ENCODE measurements at places on chromosomes 5 and 9.
A peak's percentile ranks its signal among the peaks of the same experiment; 100 is the strongest.

DNA sequence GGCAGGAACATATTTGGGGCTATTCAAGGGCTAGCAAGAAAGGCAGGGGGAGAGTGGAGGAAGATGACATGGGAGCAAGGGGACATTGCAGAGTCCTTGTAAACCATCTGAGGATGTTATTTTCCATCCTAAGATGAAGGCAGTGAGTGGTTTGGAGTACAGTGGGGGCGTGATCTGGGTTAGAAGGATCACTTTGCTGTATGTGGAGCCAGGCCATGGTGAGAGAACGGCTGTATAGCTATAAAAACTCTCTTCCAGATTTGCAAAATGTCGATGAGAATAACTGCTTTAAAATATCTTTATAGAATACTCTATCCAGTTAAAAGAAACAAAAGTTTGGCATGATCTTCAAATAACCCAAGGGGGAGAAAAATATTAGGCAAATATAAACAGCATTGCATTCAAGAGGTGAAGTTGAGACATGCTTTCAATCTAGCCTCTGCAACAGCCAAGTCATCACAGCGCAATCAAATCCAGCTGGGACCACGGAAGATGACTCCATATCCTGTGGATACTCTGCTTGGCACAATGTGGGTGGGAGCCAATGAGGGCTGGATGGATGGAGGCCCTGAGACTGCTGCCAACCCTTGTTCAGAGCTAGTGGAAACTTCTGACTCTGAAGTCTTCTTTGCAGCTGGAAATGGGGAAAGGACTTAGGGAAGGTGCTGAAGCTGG is 111.5 kb upstream of the BASP1 start:
- DNase-seq, result no peak

- DNase-seq, result peak; percentile 70
Observed at GRCh38 chr5:111756581-111757354, at the start of gene NREP. Gene NREP, minus strand, starts transcription at chr5:111757194. Its CDS starts 1,422 bp downstream, at chr5:111755772.

GRCh38 chr5:139658501-139658927 is 10.4 kb downstream of the CXXC5 start:
- peak; percentile 16 for DNase-seq

- peak; percentile 21 for DNase-seq
Observed at GRCh38 chr9:124220946-124221451, 36.8 kb upstream of the NEK6 start.

DNA sequence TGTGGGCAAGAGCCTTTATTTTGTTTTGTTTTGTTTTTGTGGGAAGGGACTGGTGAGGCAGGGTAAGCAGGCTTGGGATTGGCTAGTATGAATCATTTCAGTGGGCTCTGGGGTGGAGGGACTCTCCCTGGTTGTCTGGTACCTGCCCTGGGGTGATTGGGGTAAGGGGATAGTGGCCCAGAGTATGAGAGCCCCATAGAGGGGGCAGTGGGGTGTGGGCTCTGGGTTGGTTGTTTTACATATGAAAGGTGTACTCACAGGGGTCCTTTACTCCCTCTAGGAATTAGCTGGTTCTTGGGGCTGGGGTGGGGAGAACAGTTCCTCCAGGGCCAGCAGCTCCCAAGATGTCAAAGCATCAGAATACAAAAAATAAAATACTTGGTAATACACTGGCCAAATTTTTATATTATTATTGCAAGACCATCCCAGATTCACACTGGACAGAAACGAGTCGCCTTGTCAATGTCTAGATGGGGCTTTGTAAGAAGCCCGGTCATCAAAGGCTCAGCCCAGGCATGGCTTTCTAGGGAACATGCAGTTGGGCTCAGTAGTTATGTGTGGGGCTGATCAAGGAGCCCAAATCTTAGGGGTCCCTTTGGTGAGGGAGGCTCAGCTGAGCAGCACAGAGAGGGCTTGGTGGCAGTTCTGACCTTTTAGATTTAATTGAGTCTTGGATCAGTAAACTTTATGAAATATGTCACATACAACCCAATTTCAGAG is 190.5 kb downstream of the NXNL2 start:
- DNase-seq, result no peak
